ENCODE measurements at places on chromosomes 5 and 9.

DNA sequence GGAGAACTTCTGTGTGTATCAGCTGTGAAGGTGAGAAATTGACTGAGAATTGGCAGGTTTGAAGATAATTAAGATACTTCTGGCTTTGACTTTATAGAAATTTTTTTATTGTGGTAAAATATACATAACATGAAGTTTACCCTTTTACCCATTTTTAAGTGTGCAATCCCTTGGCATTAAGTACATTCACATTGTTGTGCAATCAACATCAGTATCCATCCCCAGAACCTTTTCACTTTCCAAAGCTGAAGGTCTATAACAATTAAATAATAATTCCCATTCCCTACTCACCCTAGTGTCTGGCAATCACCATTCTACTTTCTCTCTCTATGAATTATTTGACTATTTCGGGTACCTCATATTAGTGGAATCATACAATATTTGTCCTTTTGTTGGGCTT, 69.9 kb downstream of the ACTBL2 start:
- no peak for DNase-seq

GRCh38 chr9:93225417-93225816, 41.5 kb downstream of the WNK2 start:
- DNase-seq = no peak

DNA sequence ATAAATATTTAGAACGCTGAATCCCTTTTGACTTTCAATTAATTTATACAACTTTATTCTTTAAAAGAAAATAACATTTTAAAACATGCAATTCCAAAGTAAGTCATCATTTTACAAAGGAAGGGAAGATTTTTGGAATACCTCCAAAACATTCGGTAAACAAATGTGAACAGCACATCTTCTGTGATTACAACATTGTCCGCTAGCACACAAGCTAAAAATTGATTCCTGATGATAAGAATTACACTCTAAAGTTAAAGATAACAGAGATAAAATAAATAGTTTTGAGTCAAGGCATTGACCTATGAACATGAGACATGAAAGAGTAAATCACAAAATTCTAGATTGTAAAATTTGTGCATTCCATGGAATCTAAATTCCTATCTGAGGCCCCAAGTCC, 56.2 kb upstream of the TRAF1 start:
- DNase-seq = no peak

GRCh38 chr9:35749515-35750255, 598 bp downstream of the RGP1 start:
- peak; percentile 31 for DNase-seq

GRCh38 chr5:68344447-68345111, 129.0 kb downstream of the PIK3R1 start:
- DNase-seq = peak; percentile 31

- DNase-seq = no peak
Measured at GRCh38 chr9:114314881-114315722, 7.8 kb upstream of the ORM1 start.

DNA sequence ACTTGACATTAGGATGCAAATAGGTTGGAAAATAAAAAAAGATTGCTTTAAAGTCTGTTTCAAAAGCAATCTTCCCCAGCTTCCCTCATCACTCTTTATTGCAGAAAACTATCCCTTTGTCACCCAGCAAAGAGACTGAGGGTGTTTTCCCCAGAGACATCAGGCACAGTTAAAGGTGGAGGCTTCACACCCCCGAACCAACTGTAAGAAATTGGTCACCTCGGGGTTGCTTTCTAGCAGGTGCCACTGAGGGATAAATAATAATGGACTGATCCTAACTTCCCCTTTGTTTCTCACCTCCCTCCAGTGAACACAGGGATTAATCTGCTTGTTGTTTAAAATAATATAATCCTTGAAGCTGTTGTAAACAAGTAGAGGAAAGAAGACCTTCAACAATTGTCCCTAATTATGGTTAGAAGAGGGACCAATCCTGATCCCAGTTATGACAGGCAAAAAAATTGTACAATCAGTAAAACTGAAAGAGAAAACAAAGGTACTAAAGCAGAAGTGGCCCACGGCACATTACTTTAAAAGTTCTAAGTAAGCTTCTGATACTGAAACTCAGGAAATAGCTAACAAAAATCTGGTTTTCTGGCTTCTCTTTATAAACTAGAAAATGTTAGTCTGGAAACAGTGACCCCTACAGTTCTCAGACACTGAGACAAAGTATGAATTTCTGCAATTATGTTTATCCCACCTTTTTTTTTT, 6.6 kb upstream of the PCSK1 start:
- DNase-seq = no peak

GRCh38 chr5:180641566-180641900, 7.9 kb downstream of the FLT4 start:
- no peak for DNase-seq

GRCh38 chr5:1124205-1125029, 12.6 kb upstream of the SLC12A7 start:
- no peak for DNase-seq

DNA sequence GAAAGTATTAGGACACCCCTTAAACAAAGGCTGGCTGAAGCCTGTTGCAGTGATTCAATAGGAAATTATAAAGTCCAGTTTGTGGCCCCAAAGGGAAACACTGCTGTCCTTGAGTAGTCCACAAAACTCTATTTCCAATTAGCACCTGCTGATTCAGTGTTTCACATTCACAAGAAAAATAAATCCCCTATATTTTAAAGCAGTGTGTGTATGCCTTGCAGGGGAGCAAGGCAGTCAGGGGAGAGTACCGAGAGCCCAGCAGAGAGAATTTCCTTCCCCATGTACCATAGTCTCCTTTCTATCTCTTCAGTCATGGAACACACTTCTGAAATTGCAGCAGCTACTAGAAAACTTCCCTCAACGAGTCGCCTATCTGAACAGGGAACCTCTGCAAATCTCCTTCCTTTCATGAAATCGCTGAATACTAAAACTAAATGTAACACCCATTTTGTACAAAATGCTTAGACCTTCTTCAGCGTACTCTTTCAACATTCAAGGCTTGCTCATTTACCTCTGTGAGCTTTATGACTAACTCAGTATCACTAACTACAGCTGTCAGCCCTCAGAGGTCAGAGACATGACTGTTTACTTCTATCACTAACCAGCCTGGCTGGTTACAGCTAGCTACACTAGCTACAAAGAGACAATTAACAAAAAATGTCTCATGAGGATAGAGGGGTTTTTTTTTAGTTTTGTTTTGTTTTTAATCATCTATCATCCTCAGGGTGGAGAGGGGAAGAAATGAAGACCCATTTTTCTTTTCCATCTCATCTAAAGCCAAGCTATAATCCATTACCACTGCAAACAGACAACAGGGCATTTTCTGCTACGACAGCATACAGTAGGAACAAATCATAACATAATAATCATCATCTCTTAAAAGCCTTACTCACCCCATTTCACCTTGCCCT, 188.7 kb downstream of the EBF1 start:
- no peak for DNase-seq

DNA sequence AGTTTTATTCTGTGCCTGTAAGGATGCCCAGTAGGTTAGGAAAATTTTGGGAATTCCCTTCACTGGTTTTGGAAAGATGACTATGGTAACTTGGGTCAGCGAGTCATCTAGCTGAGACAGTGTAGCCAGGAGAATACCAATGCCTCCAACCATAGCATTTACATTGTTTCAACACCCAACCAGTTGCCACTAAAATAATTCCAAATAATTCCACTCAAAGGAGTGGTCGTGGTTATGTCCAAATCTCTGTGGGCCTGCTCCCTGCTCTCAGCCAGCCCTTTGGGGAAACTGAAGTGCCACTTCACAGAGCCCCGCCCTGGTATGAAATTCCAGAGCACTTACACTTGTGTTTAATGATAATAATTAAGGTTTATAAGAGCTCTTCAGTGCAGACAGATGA, 310.5 kb downstream of the PLK2 start:
- no peak for DNase-seq

All from activated CD4-positive, alpha-beta T cell treated with anti-CD3 and anti-CD28 coated beads for 4 hours (primary cell).